AG04450 (cell line): ENCODE measurements at places on chromosomes 6 and 20. TPM values are rescaled to one million over a fixed set of nuclear protein-coding genes. Genes with fewer than 3 reads are reported as not detected.

DNA sequence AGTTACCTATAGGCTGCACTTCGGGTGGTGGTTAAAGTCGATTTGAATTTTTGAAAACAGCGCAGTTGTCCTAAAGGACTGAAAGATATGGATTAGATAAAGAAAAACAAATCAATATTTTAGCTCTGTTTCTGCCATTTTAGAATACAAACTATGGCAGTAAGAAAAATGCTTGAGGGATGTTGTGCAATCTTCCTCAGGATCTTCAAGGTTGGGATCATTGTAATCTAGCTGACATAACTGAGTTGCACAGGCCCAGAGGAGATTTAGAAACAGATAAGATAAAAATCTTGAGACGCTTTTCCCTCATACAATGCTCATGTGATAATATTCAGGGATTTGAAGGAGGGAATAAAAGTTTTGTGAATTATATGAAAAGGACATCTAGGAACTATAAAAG lies 926 bp downstream of the PEX3 start:
- no peak for DNase-seq

DNA sequence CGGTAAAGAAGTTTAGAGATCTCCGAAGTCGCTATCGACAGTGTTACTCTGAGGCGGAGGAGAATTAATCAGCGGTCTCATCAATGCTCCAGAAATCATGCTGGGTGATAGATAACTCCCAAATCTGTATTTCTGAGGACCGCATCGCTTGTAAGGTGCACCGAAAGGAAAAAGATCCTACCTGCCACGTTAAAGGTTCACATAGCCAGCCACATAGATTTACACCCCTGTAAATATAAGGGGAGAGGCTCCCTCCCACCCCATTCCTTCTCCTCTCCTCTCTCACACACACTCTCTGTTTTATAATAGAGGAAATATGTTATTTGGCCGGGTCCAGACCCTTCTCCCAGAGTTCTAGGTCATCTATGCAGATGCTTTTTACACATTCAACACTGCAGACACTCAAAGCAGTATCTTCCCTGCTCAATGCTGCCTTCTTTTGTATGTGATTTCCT lies 620 bp upstream of the DEK start:
- DNase-seq, result no peak

DNA sequence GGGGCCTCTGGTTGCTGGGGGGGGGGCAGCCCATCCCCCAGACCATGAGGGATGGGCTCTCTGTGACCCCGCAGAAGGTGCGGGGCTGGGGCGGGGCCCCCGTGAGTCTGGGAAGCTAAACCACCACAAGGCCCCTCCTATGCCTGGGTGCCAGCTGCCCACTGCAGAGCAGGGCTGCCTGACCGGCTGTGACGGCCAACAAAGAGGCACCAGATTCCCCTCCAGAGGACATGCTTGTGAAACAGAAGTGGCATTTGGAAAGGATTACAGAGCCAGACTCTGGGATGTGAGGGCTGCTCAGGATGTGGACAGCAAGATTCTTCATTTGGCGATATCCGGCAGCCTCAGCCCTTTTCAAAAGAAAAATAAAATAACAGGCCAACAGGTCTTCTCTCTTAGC lies 16.5 kb upstream of the NTSR1 start:
- no peak for DNase-seq

Gene TMEM74B
- not detected in 2 replicates for polyA plus RNA-seq

DNA sequence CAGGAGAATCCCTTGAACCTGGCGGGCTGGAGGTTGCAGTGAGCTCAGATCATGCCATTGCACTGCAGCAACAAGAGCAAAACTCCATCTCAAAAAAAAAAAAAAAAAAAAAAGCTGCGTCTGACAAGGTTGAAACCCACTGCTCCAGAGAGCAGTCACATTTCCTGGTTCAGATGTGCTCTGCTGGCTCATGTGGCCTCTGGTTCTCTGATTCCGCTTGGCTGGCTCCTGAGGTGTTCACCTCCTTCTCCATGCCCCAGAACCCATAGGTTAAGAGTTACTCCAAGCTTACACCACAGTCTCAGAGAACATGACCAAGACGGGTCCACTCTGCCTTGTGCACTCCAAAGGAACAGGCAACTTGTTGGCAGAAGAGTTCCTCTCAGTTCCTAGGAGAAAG lies 8.8 kb upstream of the CNR1 start:
- DNase-seq, result no peak

Gene PBOV1
- polyA plus RNA-seq, result not detected in 2 replicates

DNA sequence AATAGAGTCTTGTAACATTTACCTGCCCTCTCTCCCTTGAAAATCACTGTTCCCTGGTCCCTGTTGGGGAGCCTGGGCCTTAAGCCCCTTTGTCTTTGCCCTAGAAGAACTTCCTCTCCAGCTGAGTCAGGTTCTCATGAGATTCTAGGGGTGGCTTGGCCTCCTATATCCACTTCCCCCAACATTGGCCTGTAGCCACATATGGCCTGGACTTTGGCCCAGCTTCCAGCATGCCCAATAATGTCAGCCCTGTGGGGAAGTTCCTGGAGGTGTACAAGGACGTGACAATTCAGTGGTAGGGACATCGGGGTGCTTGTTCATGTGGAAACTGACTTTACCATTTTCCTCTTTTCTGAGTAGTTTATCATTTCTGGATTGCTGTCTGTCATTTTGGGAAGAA lies 17.2 kb upstream of the MAS1L start:
- DNase-seq, result no peak

DNA sequence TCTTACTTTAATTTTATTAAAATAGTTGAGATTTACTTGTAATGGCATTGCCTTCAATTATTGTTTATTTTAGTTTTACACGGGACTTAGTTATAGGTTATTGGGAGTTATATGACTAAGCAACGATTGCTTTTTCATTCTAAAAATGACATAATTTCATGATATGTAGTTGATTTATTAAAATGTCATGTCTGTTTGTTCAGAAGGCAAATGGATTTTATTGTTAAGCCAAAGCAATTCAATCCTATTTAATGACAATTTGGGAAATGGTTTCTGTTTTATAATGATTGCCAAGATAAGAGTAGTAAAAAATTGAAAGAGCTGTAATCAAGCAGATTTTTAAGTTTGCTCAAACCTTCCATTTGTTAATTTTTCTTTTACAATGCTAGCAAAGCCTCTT lies 74.7 kb downstream of the PHACTR2 start:
- no peak for DNase-seq

- DNase-seq, result no peak
Observed at GRCh38 chr6:6612308-6612707, 23.8 kb downstream of the LY86 start.

Gene CD83
- polyA plus RNA-seq, result 3.5 and 3.7 TPM in 2 replicates

DNA sequence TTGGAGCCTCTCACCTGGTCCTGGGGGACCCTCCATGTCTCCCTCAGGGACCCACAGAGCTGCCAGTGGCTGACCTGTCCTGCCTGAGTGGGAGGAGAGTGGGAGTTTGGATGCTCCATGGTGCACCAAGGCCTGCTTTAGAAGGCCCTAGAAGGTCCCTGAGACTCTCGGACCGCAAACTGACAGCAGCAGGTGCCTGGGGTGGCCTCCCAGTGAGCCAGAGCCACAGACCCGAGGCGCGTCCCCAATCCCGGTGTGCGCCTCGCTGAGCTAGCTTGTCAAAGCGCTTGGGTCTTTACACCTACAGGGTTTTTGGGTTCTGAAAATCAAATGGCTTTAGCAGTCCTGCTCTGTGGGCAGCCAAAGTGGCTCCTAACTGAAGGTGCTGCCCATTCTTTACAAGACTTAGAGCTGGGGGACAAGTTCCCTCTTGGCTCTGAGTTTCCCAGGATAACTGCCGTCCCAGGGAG lies 4.9 kb downstream of the MYT1 start:
- no peak for DNase-seq

GRCh38 chr6:138909511-138909910 lies 78.5 kb downstream of the REPS1 start:
- no peak for DNase-seq

GRCh38 chr20:57617079-57617795 lies 3.0 kb downstream of the ZBP1 start:
- no peak for DNase-seq

Gene REV3L
- 26.2 and 38.4 TPM in 2 replicates for polyA plus RNA-seq

GRCh38 chr6:106988664-106989063 lies 14.1 kb upstream of the CD24 start:
- DNase-seq, result no peak

DNA sequence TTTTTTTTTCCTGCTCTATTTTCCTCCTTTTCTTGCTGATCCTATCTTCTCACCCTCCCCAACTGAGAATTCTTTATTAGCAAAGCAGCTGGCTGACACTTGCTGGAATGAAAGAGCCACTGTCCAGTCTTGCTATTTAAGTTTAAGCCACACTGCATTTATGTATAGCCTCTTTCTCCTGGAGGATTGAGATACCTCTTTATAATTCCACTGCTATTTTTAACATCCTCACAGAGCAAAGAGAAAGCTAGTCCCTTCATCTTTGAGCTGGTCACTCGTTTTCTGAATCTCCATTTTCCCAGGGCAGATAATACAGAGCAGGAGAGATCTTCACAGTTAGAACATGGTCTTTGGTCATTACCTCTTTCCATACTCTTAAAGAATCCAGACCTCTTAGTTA lies 36.0 kb upstream of the EEF1A1 start:
- no peak for DNase-seq

DNA sequence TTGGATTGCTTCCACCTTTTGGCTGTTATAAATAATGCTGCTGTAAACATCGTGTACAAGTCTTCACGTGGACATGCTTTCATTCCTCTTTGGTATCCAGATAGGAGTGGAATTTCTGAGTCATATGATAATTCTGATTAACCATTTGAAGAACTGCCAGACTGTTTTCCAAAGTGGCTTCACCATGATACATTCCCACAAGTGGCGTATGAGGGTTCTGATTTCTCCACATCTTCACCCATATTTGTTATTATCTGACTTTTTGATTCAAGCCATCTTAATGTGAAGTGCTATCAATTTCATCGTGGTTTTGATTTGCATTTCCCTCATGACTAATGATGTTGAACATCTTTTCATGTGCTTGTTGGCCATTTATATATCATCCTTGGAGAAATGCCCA lies 2.9 kb upstream of the SNRPB start:
- peak; percentile 72 for DNase-seq
